ENCODE measurements at places on chromosomes 12 and 14. TPM values are rescaled to one million over a fixed set of nuclear protein-coding genes. Genes with fewer than 3 reads are reported as not detected.

KRT6C gene
- total RNA-seq, result not detected

NEDD8 gene
- total RNA-seq, result 220 TPM

PTPRO gene
- 1.3 TPM for total RNA-seq

ACSS3 gene
- total RNA-seq, result 3.4 TPM

SLC4A8 gene
- 1.1 TPM for total RNA-seq

IAPP gene
- not detected for total RNA-seq

ALG10B gene
- 2.4 TPM for total RNA-seq

PRB3 gene
- not detected for total RNA-seq

PTPN6 gene
- 37.5 TPM for total RNA-seq

ANKRD33 gene
- not detected for total RNA-seq

GLIPR1 gene
- total RNA-seq, result 50.4 TPM

HVCN1 gene
- total RNA-seq, result 2.5 TPM

ERG28 gene
- 18.2 TPM for total RNA-seq

RALGAPA1 gene
- 19.5 TPM for total RNA-seq

PTGDR gene
- not detected for total RNA-seq

HSPA2 gene
- 25.6 TPM for total RNA-seq

FRS2 gene
- 14.0 TPM for total RNA-seq

C12orf60 gene
- 1.2 TPM for total RNA-seq

DNM1L gene
- total RNA-seq, result 96.2 TPM

ESPL1 gene
- total RNA-seq, result 40.1 TPM

SETD3 gene
- 44.3 TPM for total RNA-seq

DNAH10 gene
- 0.17 TPM for total RNA-seq

GOLGA5 gene
- total RNA-seq, result 25.0 TPM

AQP6 gene
- total RNA-seq, result not detected

RILPL1 gene
- 21.2 TPM for total RNA-seq

CLEC2B gene
- total RNA-seq, result not detected

FOXN4 gene
- total RNA-seq, result not detected

AMN gene
- total RNA-seq, result 0.06 TPM

BLOC1S1 gene
- total RNA-seq, result 187 TPM

TMED8 gene
- total RNA-seq, result 9.9 TPM

OR4E2 gene
- total RNA-seq, result not detected

DUSP6 gene
- total RNA-seq, result 48.8 TPM

MYO1A gene
- total RNA-seq, result 0.07 TPM

GPRC5D gene
- total RNA-seq, result not detected

SLCO1C1 gene
- not detected for total RNA-seq

GYS2 gene
- total RNA-seq, result not detected

RNASE7 gene
- 0.86 TPM for total RNA-seq

OAS2 gene
- 2.5 TPM for total RNA-seq
